ENCODE measurements at places on chromosomes 2 and 18.

DNA sequence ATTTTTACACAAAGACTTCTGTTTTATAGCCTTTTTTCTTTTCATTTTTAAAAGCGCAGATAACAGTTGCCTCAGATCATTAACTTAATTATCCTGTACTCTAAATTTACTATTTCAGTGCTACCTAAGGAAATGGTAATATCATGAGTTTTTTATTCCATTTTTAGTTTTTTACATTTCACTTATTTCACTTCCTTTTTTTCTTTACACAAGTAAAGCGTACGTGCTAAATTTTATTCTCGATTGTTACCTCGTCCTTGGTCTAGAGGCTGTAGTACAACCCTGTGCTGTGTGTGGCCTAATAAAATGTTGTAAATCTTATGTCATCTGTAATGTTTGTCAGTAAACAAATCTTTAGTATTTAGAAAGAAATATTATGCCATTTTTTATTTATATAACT, 49.2 kb downstream of the CRIM1 start:
- DNase-seq = no peak

DNA sequence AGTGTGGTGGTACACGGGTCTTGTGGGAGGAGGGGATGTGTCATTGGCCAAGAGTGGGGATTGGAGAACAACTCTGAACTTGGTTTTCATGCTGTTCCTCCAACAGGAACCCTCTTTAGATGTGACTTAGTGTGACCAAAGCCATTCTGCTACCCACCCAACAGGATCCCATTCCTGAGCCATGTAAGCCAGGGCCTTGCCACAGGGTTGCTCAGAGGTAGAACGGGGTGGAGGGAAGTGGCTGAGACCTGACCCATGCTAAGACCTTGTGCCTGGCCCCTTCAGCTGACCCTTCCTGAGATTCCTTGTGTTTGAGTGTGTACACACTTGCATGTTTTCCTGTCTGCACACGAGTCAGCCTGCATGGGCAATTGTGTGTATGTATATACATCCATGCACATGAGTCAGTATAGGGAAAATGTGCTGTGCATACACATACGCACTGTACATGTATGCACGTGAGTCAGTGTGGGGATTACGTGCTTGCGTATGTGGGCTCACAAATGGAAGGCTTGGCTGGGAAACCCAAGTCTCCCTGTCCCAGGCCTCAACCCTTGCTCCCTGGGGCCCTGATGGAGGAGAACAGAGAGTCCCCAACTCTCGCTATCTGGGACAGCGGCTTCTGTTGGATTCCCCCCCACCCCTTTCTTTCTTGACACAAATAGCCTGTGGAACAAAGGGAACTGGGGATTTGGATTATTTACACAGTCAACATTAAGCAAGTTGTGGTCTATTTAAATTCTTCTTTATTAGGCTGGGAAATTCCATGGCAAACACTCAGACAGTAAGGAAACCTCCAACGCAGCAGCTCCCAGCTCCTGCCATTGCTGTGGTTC, 339.8 kb downstream of the DYSF start:
- DNase-seq = peak; percentile 36

DNA sequence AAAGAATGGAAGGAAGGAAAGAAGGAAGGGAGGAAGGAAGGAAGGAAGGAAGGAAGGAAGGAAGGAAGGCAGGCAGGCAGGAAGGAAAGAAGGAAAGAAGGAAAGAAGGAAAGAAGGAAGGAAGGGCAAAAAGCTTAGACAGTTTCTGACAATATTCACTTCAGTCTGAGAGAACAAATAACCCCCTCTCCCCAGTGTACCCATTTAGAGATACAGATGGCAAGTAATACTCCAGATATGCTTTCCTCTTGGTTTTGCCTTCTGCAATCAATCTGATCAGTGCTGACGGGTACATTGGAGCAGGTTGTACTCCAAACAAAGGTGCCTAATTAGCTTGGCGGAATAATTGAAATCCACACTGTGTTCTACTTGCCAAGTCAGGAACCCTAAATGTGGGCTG, 534.6 kb upstream of the TMEFF2 start:
- no peak for DNase-seq

GRCh38 chr2:109102588-109103233, 26.3 kb upstream of the SH3RF3 start:
- no peak for DNase-seq

DNA sequence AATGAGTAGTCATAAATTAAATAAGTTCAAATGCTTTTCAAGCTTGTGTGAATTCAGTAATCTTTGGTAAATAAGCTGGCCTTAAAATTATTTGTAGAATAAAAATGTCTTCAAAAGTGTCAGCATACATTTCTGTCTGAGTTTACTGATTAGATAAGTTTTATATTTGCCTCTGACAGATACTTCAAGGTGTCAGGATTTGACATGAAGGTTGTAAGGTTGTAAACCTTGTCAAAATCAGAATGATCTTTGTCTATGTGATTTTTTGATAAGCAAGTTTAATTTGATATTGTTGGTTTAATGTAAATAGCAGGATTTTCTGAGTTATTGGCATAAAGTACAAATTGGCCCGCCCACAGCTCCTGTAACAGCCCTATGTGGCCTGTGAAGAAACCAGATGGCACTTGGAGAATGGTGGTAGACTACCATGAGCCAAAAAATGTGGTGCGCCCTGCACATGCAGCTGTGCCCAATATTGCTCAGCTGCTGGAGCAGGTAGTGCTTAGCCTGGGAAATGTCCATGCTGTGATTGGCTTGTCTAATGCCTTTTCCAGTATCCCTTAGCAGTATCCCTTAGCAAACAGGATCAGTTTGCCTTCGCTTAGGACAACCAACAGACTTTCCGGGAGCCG, 188.0 kb upstream of the SPHKAP start:
- DNase-seq = no peak

DNA sequence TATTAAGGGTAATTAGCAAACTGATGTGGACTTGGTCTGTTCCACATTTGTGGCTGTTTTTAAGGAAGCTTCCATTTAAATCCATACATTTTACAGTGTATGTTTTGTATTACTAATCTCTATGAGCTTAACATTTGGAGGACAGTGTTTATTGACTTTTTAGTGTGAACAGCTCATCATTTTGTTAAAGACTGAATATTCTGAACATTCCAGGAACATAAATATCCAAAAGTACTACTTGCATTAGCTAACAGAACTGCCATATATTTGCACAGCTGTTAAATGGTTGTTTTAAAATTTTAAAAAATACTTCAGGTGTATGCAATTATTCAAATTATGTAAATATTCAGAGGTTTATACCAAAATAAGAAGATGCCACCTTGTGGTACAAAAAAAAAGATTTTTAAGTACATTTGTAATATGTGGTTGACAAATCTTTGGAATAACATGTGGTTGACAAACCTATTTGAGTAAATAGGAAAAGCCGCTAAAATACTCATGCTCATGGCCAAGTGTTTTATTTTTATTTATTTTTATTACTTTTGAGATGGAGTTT, 439.7 kb upstream of the FANCL start:
- DNase-seq = no peak

DNA sequence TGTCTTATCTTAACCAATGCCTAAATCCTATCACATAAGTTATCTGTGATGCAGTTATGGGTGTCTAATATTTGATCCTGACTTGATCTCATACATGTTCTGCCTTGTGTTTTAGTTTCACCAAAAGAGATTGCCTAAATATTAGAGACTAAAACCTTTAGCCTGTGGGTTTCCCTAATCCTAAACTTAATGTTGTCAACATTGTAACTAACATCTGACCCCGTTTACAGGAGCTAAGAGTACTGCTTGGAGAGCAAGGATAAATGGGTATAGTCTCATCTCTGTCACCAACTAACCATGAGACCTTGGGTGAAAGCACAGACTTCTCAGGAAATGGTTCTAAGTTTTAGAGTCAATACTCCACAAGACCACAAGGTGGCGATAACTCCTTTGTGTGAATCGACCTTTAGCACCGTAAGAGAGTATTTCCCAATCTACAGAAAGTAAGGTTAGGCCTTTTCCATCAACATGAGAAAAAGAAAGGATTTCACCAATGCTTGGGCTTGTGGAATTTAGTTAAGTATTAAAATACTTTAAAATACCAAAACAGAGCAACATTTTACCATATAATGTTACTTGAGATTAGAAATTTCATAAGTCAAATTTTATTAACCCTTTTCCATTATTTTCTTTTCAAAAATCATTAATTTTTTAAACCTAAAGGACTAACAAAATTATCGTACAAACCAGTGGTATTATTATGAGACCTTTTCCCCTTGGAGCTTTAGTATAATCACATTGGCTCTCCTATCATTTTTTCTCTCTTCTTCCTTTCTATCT, 60.5 kb downstream of the G6PC2 start:
- DNase-seq = no peak

DNA sequence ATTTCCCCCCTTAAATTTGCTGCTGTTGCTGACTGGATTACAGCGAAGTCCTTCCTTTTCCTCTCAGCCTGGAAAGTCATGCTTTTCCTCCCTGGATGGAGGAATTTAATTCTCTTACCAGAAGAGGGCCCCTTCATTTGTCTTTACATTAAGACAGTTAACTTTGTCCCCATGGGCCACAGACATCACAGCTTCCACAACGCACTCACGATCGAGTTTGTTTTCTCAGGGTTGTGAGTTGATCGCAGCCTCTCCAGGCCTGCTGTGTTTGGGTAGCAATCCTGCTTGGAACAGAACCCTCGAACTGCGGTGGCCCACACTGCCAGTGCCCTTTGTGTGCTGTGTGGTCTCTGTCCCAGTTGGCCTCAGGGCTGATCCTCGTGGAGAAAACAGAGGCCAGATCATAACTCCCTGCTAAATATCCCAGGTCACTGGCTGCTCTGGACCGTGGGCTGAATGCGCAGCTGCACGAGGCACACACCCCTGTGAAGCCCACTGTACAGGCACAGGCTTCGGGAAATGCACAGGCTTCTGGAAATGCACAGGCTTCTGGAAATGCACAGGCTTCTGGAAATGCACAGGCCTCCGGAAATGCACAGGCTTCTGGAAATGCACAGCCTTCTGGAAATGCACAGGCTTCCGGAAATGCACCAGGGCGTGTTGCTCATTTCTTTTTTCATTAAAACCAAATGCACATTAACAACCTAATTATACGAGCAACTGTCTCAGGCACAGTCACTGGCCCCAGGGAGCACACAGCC, 2.2 kb upstream of the PDIA6 start:
- peak; percentile 48 for DNase-seq

- DNase-seq = no peak
Observed at GRCh38 chr2:46643493-46643892, 164.1 kb downstream of the TMEM247 start.

DNA sequence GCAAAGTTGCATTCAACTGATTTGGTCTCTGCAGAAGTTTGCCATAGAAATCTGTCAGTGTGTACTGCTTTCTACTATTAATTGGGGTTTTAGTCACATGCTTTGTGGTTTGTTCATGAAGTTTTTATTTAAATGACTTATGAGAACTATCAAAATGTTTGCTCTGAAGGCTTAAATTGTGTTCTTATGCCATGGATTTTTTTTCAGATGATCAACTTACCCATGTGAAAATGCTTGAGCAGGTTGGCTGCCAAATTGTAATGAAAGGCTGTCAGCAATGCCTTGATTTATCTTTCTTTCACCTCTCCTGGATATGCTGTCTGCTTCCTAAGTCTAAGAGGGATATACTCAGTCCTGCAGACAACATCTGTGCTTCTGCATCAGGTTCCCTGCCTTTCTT, 50.7 kb downstream of the FMNL2 start:
- no peak for DNase-seq

- no peak for DNase-seq
Observed at GRCh38 chr2:8413589-8414135, 268.2 kb upstream of the ID2 start.

Data from sigmoid colon (tissue), 7 donors.